PC-9 (cell line): ENCODE measurements at places on chromosomes 5 and 9. TPM values are rescaled to one million over a fixed set of nuclear protein-coding genes. Genes with fewer than 3 reads are reported as not detected.

- no peaks in the 10 kb centered on the region for H3K27me3 ChIP-seq
- no peak for DNase-seq
- no peak overlapping the region for H3K4me3 ChIP-seq
These were observed 17.8 kb upstream of the SLCO4C1 start for GRCh38 chr5:102313912-102314311.

DNA sequence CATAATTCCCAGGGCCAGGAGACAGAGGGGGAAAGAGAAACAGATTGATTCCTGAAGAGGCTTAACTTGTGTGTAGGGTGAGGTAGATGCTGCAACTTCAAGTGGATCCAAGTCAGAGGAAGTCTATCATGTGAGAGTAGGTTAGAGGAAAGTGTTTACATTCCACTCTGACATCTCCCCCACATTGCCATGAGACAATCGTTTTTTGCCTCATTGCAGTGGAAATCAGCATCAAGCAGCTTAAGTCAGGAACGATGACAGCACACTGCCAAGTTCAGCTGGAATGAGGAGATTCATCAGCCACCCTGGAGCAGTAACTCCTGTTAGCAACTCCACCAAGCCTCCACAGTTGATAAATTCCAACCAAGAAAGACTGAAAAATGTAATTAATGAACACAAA, 689.7 kb upstream of the MEF2C start:
- DNase-seq: no peak
- no peak overlapping the region for H3K4me3 ChIP-seq
- no peaks in the 10 kb centered on the region for H3K36me3 ChIP-seq

- H3K36me3 ChIP-seq: peaks cover 8% of the 10 kb centered on the region; the same call in 1 of the 2 replicates
- peak overlapping the region; percentile 92 for H3K27ac ChIP-seq
- H3K4me3 ChIP-seq: peak overlapping the region; percentile 43; the same call in 1 of the 2 replicates
These were observed 17.3 kb downstream of the QSOX2 start for GRCh38 chr9:136228107-136228875.

GRCh38 chr9:110320651-110321445, 16.8 kb downstream of the TXNDC8 start:
- no peak overlapping the region for H3K27ac ChIP-seq
- no peak overlapping the region for H3K4me3 ChIP-seq
- no peak for DNase-seq
- no peaks in the 10 kb centered on the region for H3K36me3 ChIP-seq
- no peaks in the 10 kb centered on the region for H3K4me1 ChIP-seq

DNA sequence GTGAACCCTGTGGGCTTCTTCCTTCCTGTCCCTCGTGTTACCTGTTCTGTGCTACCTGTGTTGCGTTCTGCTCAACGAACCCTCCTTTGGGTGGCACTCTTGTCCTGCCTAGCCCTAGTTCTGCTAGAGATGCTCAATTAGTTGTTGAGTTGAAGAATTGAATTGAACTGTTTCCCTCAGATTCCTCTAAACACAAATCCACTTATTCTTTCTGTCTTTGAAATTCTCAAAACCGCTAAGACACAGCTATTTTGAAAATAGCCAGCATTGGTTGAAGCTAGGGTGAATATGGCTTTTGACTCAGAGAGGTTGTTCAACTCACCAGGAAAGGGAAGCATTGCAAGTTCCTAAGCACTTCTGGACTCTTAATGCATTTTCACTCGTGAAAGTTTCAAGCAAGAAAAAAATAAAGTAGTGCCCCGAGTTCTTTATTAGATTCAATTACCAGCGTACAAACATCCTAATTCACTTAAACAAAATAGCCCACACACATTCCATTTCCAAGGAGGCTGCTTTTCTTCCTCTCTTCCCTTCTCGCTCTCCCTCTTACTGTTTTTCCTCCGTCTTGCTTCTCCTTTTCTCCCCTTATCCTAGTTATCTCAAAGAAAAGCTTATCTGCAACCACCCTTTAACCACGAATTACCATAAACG, 642 bp upstream of the ITGA1 start:
- H3K27me3 ChIP-seq: no peaks in the 10 kb centered on the region
- DNase-seq: peak; percentile 41
- H3K4me1 ChIP-seq: peaks cover 29% of the 10 kb centered on the region
- H3K4me3 ChIP-seq: peak overlapping the region; percentile 67
- H3K27ac ChIP-seq: no peak overlapping the region

GRCh38 chr9:7318920-7319319, 480.7 kb downstream of the DMAC1 start:
- no peak overlapping the region for H3K27ac ChIP-seq
- H3K4me3 ChIP-seq: no peak overlapping the region
- H3K36me3 ChIP-seq: no peaks in the 10 kb centered on the region
- no peaks in the 10 kb centered on the region for H3K27me3 ChIP-seq
- no peak for DNase-seq

- H3K4me1 ChIP-seq: no peaks in the 10 kb centered on the region
- no peak overlapping the region for H3K27ac ChIP-seq
- H3K36me3 ChIP-seq: no peaks in the 10 kb centered on the region
- DNase-seq: no peak
These were observed 9.3 kb upstream of the FGD3 start for GRCh38 chr9:92938025-92938424.

DNA sequence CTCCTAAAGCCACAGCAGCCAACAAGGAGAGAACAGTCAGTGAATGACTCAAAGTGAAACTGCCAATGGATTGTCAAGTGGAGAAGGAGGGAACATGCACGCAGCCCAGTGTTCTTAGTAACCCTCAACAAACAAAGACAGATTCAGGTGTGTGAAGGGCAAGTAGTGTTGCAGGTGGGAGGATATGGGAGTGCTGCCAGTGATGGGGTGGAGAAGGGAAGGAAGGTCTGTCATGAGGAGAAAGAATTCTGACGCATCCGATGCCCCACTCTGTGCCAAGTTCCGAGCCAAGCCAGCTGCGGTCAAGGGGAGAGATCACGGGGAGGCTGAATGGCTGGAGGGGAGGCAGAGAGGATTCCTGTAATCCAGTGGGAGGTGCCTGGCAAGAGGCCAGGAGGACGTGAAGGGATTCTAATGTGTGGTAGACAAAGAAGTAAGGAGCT, 56.5 kb downstream of the CAST start:
- DNase-seq: peak; percentile 51
- H3K27ac ChIP-seq: no peak overlapping the region
- H3K4me3 ChIP-seq: no peak overlapping the region
- H3K4me1 ChIP-seq: peaks cover 20% of the 10 kb centered on the region
- H3K36me3 ChIP-seq: 0 out of 2 replicates have a peak, but pooled peaks cover 3% of the 10 kb centered on the region
- H3K27me3 ChIP-seq: no peaks in the 10 kb centered on the region

GRCh38 chr5:41843456-41844370, 26.5 kb downstream of the OXCT1 start:
- no peaks in the 10 kb centered on the region for H3K27me3 ChIP-seq
- H3K4me1 ChIP-seq: no peaks in the 10 kb centered on the region

DNA sequence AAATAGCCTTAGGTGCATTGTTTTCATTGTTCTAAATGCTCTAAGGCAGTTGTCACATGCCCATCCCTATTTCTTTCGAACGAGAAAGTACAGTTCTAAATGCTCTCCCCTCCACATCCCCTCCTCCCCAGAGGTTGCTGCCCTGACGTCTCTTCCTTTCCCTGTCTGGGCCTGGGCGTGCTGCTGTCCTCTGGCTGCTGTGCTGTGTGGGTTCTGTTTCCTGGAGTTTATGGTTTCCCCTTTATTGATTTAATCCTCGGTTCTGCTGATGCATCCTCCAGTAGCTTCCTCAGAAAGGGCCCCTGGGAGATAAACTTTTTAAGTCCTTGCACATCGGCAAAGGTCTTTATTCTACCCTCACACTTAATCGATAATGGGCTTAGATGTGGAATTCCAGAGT, 48.8 kb downstream of the MVB12B start:
- H3K36me3 ChIP-seq: no peaks in the 10 kb centered on the region
- no peak for DNase-seq
- no peak overlapping the region for H3K4me3 ChIP-seq
- no peaks in the 10 kb centered on the region for H3K27me3 ChIP-seq

- no peaks in the 10 kb centered on the region for H3K36me3 ChIP-seq
- H3K27me3 ChIP-seq: 0 out of 2 replicates have a peak, but pooled peaks cover 4% of the 10 kb centered on the region
- no peak overlapping the region for H3K27ac ChIP-seq
- no peak for DNase-seq
These were observed 46.2 kb downstream of the DMRT2 start for GRCh38 chr9:1096155-1096964.

DNA sequence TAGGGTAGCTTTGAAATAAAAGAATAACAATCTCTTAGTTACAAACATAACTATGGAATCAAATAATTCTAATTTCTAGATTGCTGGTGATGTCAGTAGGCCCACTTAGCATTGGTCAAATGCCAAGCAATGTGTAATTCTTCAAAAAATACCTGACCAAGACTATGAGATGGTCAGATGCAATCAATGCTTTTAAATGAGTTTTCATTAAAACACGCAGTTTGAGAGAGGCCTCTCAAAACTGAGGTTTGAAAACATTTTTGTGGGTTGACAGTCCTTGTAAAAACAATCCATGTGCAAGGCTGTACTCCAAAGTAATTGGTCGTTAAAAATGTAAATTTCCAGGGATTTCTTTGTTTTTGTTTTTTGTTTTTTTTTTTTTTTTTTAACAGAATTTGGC, 1.2 kb upstream of the RLN2 start:
- H3K4me3 ChIP-seq: no peak overlapping the region
- H3K27ac ChIP-seq: no peak overlapping the region
- no peak for DNase-seq
- no peaks in the 10 kb centered on the region for H3K36me3 ChIP-seq
- no peaks in the 10 kb centered on the region for H3K4me1 ChIP-seq

DNA sequence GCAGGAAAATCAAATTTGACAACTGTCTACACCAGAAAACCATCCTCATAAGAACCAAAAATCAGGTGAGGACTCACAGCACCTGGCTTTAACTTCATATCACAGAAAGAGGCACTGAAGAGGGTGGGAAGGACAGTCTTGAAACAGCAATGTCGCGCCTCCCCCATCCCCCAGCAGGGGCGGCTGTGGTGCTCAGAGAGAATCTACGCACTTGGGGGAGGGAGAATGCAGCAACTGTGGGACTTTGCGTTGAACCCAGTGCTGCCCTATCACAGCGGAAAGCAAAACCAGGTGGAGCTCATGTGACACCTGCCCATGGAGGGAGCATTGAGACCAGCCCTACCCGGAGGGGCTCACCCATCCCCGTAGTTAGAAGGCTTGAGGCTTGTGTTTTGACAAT, 191.8 kb downstream of the MSX2 start:
- no peaks in the 10 kb centered on the region for H3K36me3 ChIP-seq
- H3K4me1 ChIP-seq: no peaks in the 10 kb centered on the region
- H3K27me3 ChIP-seq: peaks cover 16% of the 10 kb centered on the region; the same call in 1 of the 2 replicates
- no peak overlapping the region for H3K27ac ChIP-seq

DNA sequence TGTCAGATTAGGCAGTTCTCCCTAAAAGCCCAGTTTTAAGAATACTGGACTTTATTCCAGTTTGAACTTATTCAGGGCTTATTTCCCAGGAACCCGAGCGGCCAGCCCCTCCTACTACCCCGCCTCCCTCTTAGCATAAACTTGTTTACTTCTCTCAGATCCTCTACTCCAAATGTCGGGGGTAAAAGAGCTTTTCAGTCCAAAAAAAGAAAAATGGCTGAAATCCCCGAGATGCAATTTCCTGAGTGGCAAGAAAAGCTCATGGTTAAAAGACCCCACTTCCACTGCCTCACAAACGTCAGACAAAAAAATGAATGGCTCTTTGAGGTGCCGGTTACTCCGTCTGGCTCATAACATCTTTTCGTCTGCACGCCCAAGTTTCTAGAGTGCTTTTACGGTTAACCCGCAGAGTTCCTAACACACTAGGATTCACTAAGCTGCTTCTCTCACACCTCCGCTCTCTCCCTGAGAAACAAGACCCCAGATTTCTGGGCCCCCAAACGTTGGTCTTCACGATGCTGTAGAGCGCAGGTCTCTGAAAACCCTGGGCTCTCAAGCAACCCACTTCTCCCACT, 402 bp downstream of the BRD8 start:
- no peaks in the 10 kb centered on the region for H3K27me3 ChIP-seq
- DNase-seq: no peak
- peaks cover 19% of the 10 kb centered on the region for H3K4me1 ChIP-seq

- H3K4me3 ChIP-seq: no peak overlapping the region
- H3K4me1 ChIP-seq: no peaks in the 10 kb centered on the region
- H3K27me3 ChIP-seq: no peaks in the 10 kb centered on the region
- H3K36me3 ChIP-seq: no peaks in the 10 kb centered on the region
These were observed 128.4 kb downstream of the ANXA1 start for GRCh38 chr9:73280113-73280512.

- no peaks in the 10 kb centered on the region for H3K4me1 ChIP-seq
- H3K4me3 ChIP-seq: no peak overlapping the region
- DNase-seq: no peak
- H3K36me3 ChIP-seq: no peaks in the 10 kb centered on the region
- H3K27me3 ChIP-seq: no peaks in the 10 kb centered on the region
These were observed 12.8 kb downstream of the FABP6 start for GRCh38 chr5:160242145-160242544.

The MRNIP gene
- total RNA-seq: 39.9 and 54.0 TPM in 2 replicates

The PCDHB11 gene
- total RNA-seq: not detected in 2 replicates

The NIPSNAP3A gene
- 19.8 and 21.4 TPM in 2 replicates for total RNA-seq

The INSL4 gene
- not detected in 2 replicates for total RNA-seq

The IFNA2 gene
- not detected in 2 replicates for total RNA-seq

The BTNL9 gene
- not detected in 2 replicates for total RNA-seq
